Anterior cingulate cortex (tissue), 58 donors: ENCODE measurements at places on chromosomes 16 and 17.

DNA sequence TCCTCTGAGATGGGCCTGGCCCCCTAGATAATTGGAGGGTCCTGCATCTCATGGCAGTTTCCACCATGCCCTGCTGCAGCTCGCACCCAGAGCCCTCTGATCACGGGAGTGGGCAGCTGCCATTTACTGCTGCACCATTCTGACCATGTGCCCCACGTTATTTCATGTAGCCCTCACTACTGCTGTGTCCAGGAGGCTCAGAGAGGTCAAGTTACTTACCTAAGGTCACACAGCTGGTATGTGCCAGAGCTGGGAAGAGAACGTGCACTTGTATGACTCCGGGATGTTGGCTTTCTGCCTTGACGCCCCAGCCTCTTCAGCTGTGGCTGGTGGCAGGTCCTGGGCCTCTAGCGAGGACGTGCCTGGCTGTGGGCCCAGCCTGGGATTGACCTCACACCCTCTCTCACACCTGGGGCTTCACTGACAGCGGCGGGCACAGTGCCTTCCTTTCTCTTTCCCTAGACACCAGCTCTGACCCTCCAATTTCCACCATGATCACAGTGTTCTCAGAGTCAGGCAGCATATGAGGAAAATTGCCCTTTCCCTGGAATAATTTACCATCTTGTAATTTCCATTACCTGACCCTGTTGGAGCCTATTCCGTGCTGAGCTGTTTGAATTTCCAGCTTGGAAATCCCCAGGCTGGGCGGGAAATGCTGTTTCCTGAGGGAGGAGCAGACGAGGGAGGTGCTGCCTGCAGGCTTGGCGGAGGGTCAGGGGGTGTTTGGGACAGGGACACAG, 18.5 kb upstream of the DOC2B start:
- DNase-seq, result no peak

DNA sequence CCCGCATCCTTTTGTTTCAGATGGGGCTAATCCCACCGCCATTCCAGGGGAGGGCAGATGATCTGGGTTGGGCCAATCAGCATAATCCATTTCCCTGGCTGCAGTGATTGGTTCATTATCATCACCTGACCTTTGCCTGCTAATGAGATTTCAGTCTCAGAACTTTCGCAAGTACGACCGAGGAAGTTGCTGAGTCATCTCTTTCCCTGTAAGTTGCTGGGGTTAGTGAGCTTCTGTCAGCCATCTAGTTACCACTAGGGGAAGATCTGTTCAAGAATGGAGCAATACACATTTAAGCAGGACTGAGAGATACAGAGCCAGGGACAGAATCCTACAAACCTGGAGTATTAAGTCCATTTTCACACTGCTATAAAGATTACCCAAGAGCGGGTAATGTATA, 65.3 kb upstream of the NUDT7 start:
- DNase-seq, result no peak

- DNase-seq, result no peak
These were observed 8.9 kb downstream of the CHAD start for GRCh38 chr17:50459756-50460155.

DNA sequence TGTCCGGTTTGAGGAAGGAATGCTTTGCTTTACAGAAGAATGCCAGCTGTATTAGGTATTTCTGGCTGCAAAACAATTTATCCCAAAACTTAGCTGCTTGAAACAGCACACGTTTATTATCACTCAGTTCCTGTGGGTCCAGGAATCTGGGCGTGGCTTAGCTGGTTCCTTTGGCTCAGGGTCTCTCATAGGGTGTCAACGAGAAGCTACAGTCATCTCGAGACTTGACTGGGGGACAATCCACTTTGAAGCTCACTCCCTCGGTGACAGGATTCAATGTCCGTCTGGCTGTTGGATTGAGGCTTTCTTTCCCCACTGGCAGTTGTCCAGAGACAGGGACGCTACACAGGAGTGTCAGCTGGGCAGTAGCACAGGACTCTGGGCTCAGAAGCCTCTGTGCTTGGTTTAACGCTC, 9.6 kb upstream of the RHBDF2 start:
- DNase-seq, result no peak

DNA sequence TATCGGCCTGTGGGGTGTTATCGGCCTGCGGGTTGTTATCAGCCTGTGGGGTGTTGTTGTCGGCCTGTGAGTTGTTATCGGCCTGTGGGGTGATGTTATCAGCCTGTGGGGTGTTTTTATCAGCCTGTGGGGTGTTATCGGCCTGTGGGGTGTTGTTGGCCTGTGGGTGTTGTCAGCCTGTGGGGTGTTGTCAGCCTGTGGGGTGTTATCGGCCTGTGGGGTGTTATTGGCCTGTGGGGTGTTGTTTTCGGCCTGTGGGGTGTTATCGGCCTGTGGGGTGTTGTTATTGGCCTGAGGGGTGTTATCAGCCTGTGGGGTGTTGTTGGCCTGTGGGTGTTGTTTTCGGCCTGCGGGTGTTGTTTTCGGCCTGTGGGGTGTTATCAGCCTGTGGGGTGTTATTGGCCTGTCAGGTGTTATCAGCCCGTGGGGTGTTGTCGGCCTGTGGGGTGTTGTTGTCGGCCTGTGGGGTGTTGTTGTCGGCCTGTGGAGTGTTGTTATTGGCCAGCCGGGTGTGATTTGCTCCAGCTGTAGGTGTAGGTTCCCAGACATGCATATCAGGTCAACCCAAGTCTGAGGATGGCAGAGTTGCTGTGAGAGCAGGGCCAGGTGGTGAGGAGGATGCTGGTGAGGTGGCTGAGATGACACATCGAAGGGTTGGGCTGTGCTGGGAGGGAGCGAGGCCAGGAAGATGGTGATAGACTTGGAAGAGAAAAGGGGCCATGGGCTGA, 7.1 kb downstream of the TRARG1 start:
- DNase-seq, result no peak

DNA sequence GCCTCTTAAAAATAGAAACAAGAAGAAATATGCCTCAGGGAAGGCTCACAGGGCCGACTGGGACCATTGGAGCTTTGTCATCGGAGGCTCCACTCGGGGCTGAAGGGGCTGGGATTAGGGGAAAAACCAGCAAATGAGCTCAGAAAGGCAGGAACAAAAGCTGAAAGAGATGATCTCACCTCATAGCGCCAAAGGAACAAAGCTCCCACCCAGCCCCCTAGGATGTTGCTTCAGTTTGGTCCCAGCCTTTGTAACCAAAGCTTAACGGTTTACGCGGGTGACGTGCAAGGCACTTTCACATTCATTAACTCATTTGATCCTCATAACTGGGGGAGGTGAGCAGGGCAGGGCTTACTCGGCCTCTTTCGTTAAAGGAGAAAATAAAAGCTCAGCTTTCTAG, 168.5 kb upstream of the DYNLRB2 start:
- DNase-seq, result no peak

GRCh38 chr16:55678161-55678821, 22.5 kb downstream of the SLC6A2 start:
- peak; percentile 58 for DNase-seq

DNA sequence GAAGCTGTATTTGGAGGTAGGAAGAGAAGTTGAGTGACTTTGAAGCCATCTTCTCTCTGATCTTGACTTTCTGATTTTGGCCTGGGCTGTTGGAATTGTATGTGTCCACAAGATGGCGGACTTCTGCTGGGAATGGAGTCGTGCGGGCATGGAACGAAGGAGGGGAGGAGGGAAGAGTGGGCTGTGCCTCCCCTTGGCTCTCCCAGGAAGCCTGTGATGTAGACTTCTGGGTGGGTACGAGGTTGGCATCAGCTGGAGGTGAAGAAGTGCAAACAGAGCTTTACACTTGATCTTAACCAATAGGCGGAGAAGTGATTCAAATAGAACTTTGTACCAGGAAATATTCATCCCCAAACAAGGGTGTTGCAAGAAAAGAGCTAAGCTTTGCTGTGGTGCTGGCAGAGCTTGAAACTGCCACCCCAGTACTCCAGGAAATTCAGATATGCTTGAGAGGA, 7.4 kb upstream of the TMEM220 start:
- DNase-seq, result peak; percentile 17

DNA sequence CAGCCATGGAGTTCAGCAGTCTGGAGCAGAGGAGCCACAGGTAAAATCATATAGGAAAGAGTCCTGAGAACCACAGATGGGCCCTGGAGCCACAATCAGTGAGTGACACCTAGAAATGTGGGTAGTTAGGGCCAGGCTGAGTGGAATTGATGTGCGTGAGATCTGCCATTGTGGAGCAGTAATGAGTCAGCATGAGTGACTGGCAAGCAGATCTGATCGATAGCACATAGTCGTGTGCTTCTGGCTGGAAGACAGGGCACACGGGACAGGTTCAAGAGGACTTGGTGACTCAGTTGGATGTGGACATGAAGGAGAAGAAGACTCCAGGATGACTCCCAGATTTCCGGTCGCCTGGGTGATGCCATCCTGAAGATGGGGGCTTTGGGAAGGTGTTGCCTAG, 12.3 kb downstream of the ADORA2B start:
- DNase-seq, result no peak

- DNase-seq, result no peak
These were observed 91.2 kb downstream of the SOX9 start for GRCh38 chr17:72212041-72212440.

DNA sequence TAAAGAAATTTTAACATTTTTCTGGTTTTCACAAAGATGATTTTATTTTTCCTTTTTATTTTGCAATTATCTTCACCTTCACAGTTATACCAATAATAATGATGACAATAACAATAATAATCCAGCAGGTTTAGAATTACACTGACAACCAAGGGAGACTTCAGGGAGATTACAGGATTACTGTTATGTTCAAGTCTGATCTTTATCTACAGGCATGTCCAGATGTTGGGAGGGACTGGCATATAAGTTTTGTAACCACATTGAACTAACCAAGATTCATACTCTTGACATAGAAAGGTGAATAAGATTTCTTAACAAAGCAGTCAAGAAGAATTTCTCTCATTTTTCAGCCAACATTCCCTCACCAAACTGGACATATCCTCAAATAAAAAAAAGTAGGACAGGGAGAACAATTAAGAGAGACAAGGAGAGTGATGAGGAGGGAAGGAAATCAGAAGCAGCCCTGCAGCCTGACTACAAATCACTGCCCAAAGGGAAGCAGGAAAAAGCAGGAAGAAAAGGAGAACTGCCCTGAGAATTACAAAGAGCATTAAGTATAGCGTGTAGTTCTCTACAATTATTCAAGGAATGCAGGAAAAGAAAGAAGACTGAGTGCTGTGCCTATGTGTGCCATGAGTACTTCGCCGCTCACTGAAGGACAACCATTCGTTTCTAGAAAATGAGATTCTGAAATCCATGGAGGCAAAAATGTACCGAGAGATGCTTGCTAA, 155.7 kb upstream of the C17orf78 start:
- DNase-seq, result no peak

DNA sequence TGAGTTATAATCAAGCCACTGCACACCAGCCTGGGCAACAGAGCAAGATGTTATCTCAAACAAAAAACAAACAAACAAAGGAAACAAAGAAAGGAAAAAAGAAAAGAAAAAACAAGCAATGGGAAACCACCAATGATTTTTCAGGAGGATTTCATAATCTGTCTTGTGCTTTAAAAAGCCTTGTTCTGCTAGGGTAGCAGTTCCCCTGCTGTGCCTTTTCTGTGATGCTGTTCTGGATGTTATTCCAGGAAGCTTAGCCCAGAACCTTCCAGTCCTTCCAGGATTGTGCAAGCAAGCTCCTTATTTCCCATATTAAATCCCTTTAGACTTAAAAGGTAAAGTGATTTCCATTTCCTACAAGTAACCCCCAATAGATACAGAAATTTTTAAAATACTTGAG, 171.1 kb downstream of the ABCC12 start:
- DNase-seq, result no peak

- DNase-seq, result no peak
These were observed 30.1 kb downstream of the PRKCB start for GRCh38 chr16:23865853-23866252.

DNA sequence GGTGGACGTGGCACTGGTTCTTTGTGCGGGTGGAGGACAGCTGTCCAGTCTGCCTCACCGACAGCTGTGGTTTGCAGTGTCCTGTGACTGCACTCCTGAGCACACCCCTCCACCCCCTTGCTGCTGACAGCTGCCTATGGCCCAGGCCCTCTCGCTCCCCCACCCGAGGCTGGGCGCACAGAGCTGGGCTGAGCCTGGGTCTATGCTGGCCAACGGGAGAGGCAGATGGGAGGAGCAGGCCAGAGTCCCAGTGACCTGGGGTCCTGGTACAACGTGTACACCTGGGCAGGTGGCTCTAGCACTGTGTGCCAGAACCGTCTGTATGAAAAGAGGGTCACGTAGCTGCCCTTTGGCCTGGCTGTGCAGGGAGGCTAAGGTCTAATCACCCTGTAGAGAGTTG, 30.5 kb downstream of the BAIAP2 start:
- DNase-seq, result no peak

DNA sequence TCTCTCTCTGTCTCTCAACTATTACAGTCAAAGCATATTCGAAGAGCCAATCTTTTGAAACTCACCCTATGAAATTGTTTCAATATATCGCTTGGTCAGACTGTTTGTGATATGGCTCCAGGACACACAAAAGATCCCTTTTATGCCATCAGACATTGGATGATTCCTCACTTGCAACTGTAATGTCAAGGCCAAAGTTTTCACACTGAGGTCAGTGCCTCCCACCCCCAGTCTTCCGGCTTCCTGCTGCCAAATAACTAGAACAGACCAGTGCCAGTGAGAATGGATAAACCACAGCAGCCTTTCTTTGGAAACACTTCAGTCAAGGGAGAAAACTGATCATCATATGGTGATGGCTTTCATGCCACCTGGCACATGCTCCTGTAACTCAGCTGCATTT, 321.9 kb upstream of the ZFHX3 start:
- DNase-seq, result no peak

- no peak for DNase-seq
These were observed 37.5 kb upstream of the DHX40 start for GRCh38 chr17:59527931-59528330.

DNA sequence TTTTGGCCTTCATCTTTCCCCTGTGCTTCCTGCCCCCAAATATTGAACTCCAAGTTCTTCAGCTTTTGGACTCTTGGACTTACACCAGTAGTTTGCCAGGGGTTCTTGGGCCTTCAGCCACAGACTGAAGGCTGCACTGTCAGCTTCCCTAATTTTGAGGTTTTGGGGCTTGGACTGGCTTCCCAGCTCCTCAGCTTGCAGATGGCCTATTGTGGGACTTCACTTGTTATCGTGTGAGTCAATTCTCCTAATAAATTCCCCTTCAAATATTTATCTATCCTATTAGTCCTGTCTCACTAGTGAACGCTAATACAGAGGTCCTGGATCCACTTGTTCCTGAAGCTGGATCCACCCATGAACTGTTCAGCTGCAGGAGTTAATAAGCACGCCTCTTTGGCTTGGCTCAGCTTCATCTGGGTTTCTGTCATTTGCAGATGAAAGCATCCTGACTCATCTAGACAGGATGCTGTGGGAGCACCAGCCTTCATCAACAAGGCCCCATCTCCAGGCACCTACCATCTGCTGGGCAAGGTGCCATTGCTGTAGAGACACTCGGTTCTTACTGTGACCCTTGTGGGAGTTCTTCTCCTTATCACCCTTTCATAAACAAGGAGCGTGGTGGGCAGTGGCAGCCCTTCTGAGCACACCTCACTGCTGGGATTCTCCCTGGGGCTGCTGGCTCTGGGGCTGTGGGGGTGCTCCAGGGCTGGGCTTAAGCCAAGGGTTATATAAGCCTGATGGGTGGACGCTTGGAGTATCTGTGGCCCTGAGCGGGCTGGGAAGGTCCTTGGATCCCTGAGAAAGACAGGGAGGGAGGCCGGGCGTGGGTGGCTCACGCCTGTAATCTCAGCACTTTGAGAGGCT, 23.1 kb downstream of the LAT start:
- DNase-seq, result no peak
